Colonic mucosa (tissue), 4 donors: ENCODE measurements at places on chromosomes 16 and 17.
A peak's percentile ranks its signal among the peaks of the same experiment; 100 is the strongest.

DNA sequence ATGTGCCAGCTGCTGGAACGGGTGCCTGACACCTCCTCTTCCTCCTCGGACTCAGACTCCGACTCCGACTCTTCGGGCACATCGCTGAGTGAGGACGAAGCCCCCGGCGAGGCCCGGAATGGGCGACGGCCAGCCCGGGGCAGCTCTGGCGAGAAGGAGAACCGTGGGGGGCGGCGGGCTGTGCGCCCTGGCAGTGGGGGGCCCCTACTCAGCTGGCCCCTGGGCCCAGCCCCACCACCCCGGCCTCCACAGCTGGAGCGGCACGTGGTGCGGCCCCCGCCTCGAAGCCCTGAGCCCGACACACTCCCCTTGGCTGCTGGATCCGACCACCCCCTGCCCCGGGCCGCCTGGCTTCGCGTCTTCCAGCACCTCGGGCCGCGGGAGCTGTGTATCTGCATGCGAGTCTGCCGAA, 6.8 kb downstream of the FBXL19 start:
- no peak for DNase-seq

DNA sequence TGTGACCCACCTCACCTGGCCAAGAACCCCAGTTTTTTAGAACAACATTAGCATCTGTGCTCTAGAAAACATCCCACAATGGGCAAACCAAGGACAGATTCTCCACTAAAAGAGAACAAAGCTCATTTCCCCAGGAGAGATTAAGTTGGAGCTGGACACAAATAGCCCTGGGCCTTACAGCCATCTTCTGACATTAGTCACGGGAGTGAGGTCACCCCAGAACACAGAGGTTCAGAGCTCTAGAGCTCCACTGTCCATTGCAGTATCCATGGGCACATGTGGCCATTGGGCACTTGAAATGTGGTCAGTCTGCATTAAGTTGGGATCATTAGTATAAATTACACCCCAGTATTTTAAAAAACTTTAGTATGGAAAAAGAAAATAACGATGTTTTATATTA, 47.6 kb upstream of the RBBP6 start:
- no peak for DNase-seq

- DNase-seq = no peak
Measured at GRCh38 chr17:28256370-28256769, 62.6 kb upstream of the TMEM97 start.

- DNase-seq = peak; percentile 98
Measured at GRCh38 chr16:401468-402348, at the start of gene DECR2. Gene DECR2 (plus strand): TSS chr16:401885. CDS start chr16:401964, 79 bp downstream.

GRCh38 chr17:70314096-70314495, 144.8 kb downstream of the KCNJ2 start:
- DNase-seq = no peak

GRCh38 chr17:39755554-39756379, 18.0 kb downstream of the GRB7 start:
- no peak for DNase-seq

GRCh38 chr16:8623634-8624033, 2.1 kb downstream of the METTL22 start:
- DNase-seq = no peak

DNA sequence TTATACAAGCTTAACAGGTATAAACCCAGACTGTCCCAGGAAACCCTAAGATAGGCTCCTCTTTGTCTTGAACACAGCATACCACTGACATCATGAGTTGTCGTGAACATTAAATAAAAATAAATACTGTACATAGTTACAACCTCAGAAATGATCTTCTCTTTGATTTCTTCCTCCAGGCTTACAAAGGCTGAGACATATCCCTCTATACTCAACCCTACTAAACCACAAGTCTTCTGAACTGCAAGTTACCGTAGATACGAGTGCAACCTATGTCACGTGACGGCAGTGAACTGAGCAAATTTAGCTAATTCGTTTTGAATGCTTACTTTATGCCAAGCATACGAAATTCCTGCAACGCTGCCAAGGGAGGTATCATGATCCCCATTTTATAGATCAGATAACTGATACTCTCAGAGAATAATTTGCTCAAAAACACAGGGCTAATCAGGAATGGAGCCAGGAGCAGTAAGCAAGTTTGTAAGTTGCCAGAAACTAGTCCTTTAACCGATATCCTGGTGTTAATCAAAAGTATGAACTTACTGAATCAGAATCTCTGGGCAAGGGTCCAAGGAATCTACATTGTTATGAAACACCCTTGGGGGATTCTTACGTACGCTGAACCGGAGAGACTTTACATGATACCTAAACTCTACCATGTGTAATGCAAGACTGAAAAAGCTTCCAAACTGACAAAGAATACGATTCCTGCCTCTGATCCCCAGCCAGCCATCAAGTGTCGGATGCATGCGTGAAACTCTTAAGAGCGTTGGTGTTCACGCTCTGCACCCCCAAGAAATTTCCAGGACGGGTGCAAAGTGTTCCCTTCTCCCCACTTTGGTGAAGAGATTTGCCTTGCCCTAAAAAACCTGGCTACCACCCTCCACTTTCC, 106.2 kb downstream of the XYLT1 start:
- DNase-seq = no peak

DNA sequence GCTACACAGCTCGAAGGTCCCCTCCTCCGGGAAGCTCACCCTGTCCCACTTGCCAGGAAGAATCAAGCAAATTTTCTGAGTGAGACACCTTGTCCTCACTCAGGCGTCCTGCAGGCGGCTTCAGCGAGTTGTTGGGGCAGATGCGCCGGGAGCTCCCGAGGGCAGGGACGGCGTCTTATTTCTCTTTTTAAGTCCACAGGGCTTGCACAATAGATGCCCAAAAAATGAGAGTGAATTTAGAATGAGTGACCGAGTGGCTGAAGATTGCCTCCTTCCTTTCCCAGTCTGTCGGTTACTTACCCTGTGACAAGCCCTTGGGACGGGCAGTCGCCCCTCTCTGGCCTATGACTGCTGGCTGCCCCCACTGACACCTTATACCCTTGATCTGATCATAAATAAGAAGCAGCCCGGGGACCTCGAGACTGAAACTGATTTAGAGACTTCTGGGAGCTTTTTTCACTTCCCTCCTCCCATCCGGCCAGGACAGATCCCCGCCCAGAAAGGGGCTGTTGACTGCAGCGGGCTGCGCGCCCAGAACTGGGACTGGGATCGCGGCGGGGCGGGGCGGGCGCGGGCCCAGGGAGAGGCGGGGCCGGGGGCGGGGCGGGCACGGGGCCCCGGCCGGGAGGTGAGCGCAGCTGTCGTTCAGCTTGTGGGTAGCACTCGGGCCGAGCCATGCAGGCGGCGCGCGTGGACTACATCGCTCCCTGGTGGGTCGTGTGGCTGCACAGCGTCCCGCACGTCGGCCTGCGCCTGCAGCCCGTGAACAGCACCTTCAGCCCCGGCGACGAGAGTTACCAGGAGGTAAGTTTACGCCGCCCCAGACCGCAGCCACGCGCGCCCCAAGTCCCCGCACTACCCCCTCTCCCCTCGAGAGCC, at the start of gene TTYH2:
Gene TTYH2 (plus strand): TSS at position 659 of the 879 bp plus-strand sequence. CDS start 17 bp downstream, at position 676.
- peak; percentile 90 for DNase-seq

DNA sequence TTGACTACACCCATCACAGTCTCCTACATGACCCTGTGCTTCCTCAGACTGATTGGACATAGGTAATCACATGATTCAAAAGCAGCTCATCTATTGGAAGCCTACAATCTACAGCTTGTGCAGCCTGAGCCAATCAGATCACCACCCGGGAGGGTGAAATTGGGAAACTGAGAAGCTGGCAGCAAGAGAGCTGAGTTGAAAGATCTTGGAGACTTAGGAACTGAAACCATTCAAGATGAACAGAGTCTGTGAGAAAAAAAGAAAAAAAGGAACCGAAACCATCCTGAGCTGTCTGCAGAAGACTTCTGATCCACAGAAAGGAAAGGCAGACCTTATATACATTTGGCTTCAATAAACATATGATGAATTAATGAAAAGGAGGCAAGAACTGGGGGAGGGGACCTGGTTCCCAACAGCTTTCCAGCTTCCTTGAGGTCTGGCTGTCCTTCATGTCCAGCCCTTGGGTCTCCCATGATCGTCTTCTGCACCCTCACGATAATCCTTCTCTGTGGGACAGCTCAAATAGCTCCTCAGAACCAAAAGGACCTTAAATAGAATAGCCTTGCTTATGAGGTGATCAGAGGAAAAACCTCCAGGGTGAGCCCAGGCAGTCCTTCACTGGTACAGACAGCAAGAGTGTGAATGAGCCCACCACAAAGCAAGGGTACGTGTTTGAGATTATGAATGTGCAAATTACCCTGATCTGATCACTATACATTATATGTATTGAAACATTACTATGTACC, 32.6 kb downstream of the PLXDC1 start:
- DNase-seq = no peak

GRCh38 chr17:37642681-37643080, 565 bp downstream of the DDX52 start:
- no peak for DNase-seq

- no peak for DNase-seq
Measured at GRCh38 chr17:71762526-71762925, 358.3 kb upstream of the SOX9 start.

DNA sequence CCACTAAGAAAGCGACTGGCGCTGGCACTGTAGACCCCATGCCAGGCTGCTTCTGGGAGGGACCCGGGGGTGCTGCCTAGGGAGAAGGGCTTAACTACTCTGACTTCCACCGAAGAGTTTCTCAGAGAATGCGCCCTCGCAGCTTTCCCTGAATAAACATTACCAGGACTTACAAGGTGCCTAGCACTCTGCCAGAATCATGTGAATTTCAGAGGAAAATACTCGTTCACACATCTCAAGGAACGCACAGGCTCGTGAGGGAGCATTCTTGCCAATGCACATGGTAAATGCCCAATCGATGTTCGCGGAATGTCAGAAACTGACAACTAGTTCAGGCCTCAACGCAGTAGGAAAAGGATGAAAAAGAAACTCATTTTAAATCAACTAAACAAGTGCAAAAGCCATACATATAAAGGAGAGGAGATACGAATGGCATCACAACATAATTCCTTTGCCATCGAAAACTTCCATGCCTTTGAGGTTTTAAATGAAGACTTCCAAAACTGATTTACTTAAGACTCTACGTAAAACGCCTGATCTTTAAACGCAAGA, 999 bp downstream of the CMC2 start:
- DNase-seq = peak; percentile 32

GRCh38 chr16:57071831-57072582, 20.4 kb upstream of the CPNE2 start:
- no peak for DNase-seq

DNA sequence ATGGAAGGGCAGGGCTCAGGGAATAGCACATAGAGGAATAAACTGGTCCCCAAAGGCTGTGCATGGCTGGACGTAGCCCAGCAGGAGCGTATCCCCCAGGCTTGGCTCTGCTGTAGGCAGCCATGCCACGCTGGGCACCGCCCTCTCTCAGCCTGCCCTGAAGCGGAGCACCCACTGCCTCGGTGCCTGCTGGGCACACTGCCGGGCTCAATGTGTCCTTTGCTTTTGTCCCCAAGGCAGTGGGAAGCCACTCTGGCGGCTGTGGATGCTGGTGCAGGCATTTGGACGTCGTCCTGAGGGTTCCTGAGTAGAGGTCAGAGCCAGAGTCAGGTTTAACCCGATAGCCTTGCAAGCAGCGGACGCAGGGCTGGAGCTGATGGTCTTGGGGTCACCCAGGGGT, 141.0 kb downstream of the ENGASE start:
- no peak for DNase-seq

- no peak for DNase-seq
Measured at GRCh38 chr17:34364751-34365150, 1.7 kb upstream of the CCL1 start.

DNA sequence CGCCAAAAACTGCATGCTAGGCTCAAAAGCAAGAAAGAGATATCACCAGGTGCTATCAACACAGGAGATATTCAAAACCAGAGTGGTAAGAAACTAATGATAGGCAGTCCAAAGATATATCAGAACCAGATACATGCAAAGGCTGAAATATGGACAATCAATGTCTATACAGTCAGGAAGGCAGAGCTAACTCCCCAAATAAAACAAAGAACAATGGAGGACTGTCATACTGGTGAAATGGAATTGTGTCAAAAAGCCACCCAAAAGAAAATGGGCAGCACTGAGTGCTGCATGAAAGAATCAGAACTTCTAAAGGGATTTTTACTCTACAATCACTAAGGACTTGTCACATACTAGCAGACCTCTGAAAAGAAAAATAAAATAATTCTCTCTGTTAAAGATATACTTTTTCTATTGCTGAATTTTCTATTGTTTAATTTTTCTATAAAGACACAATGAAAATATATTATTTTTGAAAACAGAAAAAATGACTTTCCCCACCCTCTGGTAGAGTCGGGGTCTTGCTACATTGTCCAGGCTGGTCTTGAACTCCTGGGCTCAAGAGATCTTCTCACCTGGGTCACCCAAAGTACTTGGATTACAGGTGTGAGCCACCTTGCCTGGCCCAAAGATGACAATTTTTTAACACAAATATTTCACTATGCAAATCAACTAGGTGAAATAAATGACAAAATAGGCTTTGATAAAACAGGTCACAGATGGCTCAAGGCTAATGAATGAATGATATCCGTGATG, 98.2 kb downstream of the USP32 start:
- no peak for DNase-seq

- no peak for DNase-seq
Measured at GRCh38 chr17:41894791-41895331, 23.9 kb downstream of the ACLY start.

DNA sequence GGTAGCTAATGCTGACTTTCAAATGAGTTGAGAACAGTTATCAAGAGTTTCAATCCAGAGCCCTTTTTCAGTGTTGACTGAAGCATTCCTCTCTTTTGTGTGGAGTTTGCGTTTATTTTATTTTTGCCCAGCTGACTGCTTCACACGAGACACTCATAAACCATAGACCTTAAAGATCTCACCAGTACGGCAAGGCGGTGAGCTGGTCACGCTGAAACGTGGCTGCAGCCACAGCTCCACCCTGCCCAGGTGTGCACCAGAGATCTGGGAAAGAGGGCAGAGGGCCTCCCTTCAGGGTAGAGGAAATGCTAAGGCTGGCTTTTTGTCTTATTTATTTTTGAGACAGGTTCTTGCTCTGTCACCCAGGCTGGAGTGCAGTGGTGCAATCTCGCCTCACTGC, 112.2 kb downstream of the AATF start:
- DNase-seq = no peak

GRCh38 chr17:57861000-57861789, 11.4 kb upstream of the MRPS23 start:
- DNase-seq = peak; percentile 86

GRCh38 chr17:42402117-42402516, 13.9 kb upstream of the STAT3 start:
- peak; percentile 75 for DNase-seq

- peak; percentile 79 for DNase-seq
Measured at GRCh38 chr16:85557083-85557970, 55.8 kb upstream of the GSE1 start.

- DNase-seq = peak; percentile 23
Measured at GRCh38 chr17:66190738-66191592, 968 bp downstream of the CEP112 start.
